ENCODE measurements at places on chromosomes 4 and X. TPM values are rescaled to one million over a fixed set of nuclear protein-coding genes. Genes with fewer than 3 reads are reported as not detected.

Gene FGFR3
- total RNA-seq: 8.7 TPM

Gene BEX2
- total RNA-seq: 79.0 TPM

- H3K4me1 ChIP-seq: no peaks in the 10 kb centered on the region
- H3K36me3 ChIP-seq: no peaks in the 10 kb centered on the region
- H3K27ac ChIP-seq: no peak overlapping the region
- no peaks in the 10 kb centered on the region for H3K27me3 ChIP-seq
- DNase-seq: no peak
These were observed 720.9 kb downstream of the FSTL5 start for GRCh38 chr4:161442921-161443320.

GRCh38 chrX:154004315-154004714 lies 15.4 kb downstream of the IRAK1 start:
- H3K4me1 ChIP-seq: no peaks in the 10 kb centered on the region
- H3K36me3 ChIP-seq: no peaks in the 10 kb centered on the region
- H3K27ac ChIP-seq: no peak overlapping the region
- DNase-seq: no peak
- no peak overlapping the region for H3K4me3 ChIP-seq

DNA sequence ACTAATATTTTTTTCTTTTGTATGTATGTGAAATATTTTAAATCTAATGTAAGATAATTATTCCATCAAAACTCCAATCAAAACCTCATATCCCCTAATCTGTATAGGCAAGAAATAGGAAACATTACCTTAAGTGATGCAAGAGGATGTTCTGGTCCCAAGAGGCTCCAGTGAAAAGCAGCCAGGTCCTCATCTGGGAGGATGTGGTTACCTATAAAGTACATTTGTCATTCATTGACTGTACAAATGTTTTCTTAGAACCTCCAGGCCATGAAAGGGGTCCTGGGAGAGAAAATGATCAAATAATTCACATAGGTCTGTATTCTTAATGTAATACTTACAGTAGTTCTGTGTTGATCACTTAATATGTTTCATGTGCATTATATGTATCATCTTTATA lies 25.5 kb downstream of the FAM120C start:
- no peak overlapping the region for H3K4me3 ChIP-seq
- H3K27ac ChIP-seq: no peak overlapping the region
- no peaks in the 10 kb centered on the region for H3K36me3 ChIP-seq
- H3K27me3 ChIP-seq: no peaks in the 10 kb centered on the region

Gene TLR10
- 0.68 TPM for total RNA-seq

GRCh38 chrX:46218373-46218772 lies 326.8 kb downstream of the ZNF674 start:
- H3K27ac ChIP-seq: no peak overlapping the region
- no peaks in the 10 kb centered on the region for H3K36me3 ChIP-seq
- DNase-seq: no peak
- H3K4me1 ChIP-seq: no peaks in the 10 kb centered on the region

DNA sequence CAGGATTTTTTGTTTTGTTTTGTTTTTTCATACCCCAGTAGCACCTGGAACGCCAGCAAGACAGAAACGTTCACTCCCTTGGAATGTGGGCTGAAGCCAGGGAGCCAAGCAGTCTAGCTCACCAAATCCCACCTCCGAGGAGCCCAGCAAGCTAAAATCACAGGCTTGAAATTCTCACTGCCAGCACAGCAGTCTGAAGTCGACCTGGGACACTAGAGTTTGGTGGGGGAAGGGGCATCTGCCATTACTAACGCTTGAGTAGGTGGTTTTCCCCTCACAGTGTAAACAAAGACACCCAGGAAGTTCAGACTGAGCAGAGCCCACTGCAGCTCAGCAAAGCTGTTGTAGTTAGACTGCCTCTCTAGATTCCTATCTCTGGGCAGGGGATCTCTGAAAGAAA lies 99.6 kb upstream of the FGF16 start:
- DNase-seq: no peak
- no peak overlapping the region for H3K27ac ChIP-seq
- no peak overlapping the region for H3K4me3 ChIP-seq
- H3K36me3 ChIP-seq: no peaks in the 10 kb centered on the region
- H3K4me1 ChIP-seq: no peaks in the 10 kb centered on the region

GRCh38 chr4:94408549-94409374 lies 43.0 kb upstream of the PDLIM5 start:
- H3K4me1 ChIP-seq: no peaks in the 10 kb centered on the region
- H3K27me3 ChIP-seq: no peaks in the 10 kb centered on the region
- no peaks in the 10 kb centered on the region for H3K36me3 ChIP-seq

Gene TRAPPC2
- total RNA-seq: 15.6 TPM

- no peaks in the 10 kb centered on the region for H3K36me3 ChIP-seq
- no peaks in the 10 kb centered on the region for H3K27me3 ChIP-seq
- no peak overlapping the region for H3K4me3 ChIP-seq
- DNase-seq: no peak
- no peaks in the 10 kb centered on the region for H3K4me1 ChIP-seq
These were observed 30.5 kb upstream of the NAP1L5 start for GRCh38 chr4:88728146-88728545.

DNA sequence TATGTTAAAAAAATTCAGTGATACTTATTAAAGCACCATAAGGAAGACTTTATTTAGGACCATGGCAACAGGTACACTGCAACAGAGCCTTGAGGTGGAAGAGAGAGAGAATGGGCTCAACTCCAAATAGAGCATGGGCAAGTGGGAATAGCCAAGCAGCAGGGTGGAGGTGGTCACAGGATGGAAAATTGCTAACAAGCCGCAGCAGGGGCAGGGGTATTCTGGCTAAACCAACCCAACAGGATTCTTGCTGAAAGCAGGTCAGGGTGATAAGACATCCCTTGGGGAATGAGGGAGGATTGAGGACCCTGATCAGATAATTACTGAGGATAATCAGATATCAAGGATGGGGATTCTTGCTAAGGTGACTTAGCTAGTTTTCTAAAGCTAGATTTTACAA lies 177.5 kb downstream of the ZIC3 start:
- DNase-seq: no peak
- H3K4me3 ChIP-seq: no peak overlapping the region
- H3K27ac ChIP-seq: no peak overlapping the region

Gene SOWAHD
- 13.9 TPM for total RNA-seq

Gene SPANXN3
- not detected for total RNA-seq

Gene PNMA6F
- 0.97 TPM for total RNA-seq
